ENCODE measurements at places on chromosomes 5 and 9.

GRCh38 chr5:143064218-143064641 lies 294.1 kb downstream of the ARHGAP26 start:
- DNase-seq = no peak

GRCh38 chr9:31730398-31730797 lies 654.0 kb upstream of the ACO1 start:
- DNase-seq = no peak

DNA sequence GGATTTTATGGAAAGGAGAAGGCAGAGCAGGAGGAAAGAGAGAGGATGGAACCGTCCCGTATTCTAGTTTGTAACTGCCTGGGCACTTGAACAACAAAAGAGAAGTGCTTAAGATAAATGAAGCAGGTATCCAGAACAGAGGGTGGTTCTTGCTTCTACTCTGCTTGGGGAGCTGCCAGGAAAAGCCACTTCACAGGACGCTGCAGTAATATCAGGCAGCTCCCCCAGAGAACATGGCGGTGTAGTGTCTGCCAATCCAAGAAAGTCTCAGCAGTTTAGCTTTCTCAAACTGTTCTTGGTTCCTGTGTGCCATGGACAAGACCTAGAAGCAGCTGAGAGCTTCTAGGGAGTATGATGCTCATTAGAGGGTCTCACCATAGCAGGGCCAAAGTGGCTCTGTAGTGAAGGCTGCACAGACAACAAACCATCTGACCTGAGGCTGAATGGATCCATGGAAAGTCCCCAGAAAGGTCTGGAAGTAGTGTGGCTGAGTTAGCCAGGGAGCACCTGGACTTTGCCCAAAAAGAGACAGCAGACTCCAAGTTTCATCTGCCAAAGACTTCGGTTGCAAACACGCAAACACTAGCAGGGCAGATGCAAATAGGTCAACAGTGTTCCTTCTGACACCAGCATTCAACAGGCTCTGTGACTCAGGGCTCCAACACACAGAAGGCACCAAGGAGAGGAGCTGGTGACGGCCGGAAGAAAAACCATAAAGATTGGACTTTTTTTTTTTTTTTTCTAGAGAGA lies 72.2 kb upstream of the TNFSF8 start:
- no peak for DNase-seq

DNA sequence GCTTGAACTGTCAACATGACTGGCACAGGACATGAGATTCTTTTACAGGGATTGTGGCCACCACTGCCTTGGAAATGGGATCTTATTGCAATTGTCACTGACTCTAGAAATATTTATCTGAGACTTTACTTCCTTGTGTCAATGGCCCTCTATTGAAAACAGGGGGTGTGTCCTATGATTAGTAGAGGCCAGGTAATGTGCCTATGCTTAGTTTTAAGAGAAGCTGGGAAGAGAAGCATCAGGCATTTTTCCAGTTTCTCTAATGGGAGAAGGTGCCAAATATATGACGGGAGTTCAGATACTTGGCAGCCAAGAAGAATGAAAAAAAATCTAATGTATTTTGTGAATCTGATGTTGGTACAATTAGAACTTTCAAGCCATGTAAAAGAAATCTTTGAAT lies 73.9 kb upstream of the VCAN start:
- DNase-seq = no peak

GRCh38 chr9:135326141-135326540 lies 153.4 kb upstream of the PPP1R26 start:
- DNase-seq = no peak

DNA sequence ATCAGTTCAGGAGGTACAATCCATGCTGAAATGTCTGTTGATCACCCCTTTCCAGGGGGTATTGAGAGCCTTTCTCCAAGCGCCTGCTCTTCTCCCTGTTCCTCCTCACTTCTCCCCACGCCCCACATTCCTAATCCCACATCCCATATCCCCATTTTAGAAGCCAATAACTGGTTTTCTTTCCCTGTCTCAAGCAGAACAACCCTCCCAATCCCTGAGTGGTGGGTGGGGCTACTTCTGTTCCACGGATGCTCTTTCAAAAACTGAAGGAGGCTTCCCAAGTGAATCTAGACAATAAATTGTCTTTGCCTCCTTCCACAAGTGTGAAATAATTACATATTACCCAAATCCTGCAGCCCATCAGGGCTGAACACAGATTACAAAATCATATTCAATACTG lies 77.0 kb upstream of the SEMA6A start:
- DNase-seq = no peak

DNA sequence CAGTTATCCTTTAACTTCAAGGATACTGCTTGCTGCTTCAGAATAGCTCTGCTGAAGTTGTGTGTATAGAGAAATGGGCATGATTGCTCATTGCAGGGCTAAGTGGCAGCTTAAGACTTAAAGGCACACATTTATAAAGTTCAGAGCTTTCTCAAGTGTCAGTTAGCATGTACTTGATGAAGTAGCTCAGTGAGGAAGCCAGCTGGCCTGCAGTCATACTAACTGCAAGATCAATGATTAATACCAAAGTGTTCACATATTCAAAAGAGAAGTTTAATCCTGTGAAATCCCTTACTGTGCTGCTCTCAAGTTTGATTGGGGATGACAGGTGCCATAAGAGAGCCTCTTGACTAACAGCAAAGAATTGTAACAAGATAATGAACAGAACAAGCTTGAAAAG lies 483.4 kb upstream of the NUDT12 start:
- no peak for DNase-seq

DNA sequence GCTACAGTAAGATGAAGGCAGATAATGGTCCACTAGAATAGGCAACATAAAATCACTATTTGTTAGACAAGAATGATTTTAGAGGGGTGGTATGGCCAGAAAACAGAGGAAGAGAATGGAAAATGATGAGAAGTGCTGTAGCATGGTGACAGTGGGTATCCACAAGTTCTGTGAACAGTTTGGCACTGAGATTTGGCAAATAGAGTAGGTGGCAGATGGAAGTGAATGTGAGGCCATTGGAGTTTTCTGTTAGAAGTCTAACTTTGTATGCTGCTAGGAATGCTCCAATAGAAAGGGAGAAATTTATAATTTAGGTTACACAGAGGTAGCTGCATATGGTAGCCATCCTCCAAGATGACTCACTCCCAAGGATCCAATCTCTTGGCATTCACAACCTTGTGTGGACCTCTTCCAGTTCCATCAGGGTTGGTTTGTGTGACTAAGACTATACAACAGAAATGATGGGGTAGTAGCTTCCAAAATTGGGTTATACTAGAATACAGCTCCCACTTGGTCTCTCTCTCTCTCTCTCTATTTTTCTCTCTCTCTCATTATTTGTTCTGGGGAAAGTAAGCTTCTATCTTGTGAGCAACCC lies 646.9 kb upstream of the ZNF608 start:
- DNase-seq = no peak

GRCh38 chr5:117455236-117456233 lies 880.9 kb upstream of the SEMA6A start:
- no peak for DNase-seq

GRCh38 chr9:93895535-93895934 lies 59.6 kb downstream of the BARX1 start:
- DNase-seq = no peak

- DNase-seq = no peak
Observed at GRCh38 chr5:173785866-173786265, 102.3 kb upstream of the CPEB4 start.

GRCh38 chr5:144698484-144698883 lies 527.8 kb downstream of the KCTD16 start:
- DNase-seq = no peak

DNA sequence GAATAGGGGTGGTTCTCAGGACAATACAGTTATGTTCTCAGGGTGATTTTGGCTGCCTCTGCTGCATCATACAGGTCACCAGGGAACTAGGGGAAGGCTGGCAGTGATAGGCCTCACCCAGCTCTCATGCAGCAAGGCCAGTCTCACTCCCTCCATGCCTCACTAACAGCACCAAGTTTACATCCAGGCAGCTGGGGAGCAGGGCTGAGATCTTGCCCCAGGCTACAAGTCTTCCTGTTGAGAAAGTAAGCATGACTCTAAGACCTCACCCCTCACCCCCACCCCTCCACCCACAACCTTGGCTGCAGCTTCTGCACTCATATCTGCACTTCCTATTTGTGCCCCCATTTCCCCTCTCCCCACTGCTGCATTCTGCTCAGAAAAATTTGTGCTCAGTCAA lies 481.2 kb downstream of the ACTL7B start:
- no peak for DNase-seq

DNA sequence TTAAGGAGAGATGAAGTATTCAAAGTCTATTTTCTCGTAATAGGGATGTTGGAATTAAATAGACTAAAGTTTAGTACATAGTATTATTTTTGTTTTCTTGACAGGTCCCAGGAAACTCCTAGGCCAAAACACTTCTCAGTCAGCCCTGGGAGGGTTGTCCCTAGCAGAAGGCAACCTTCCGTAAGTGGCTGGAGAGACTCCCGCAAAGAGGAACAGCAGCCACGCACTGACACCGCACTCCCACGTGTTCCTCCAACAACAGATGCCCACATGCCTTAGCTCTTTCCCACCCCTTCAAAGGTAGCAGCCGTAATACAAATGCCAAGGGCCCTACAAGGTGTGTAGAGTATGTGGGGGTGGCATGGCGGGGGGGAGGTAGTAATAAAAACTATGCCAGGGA lies 28.4 kb downstream of the PCDHGC5 start:
- DNase-seq = no peak

DNA sequence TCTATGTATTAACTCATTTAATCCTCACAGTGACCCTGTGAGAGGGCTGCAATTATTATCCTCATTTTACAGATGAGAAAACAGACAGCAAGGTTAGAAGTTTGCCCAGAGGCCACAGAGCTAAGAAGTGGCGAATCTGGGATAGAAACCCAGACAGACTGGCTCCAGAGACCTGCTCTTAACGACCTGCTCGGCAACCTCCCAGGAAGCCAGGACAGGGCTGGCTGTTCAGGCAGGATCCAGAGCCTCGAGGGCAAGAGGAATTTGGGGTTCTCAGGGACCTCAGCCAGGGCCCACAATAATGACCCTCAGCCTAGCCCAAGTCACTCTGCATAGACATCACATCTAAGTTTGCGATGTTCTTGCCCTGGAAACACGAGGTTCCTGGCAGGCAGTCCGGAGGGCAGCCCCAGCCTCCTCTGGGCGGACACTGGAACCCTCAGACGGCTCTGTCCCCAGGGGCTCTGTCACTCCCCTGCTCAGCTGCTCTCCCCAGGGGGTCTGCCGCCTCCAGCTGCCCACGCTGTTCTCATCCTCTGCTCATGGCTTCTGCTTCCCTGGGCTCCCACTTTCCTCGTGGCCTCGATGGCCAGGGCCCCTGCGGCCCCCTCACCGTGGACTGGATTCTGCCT lies 138.5 kb upstream of the ERCC6L2 start:
- no peak for DNase-seq

GRCh38 chr5:126846744-126847455 lies 70.0 kb downstream of the LMNB1 start:
- no peak for DNase-seq

DNA sequence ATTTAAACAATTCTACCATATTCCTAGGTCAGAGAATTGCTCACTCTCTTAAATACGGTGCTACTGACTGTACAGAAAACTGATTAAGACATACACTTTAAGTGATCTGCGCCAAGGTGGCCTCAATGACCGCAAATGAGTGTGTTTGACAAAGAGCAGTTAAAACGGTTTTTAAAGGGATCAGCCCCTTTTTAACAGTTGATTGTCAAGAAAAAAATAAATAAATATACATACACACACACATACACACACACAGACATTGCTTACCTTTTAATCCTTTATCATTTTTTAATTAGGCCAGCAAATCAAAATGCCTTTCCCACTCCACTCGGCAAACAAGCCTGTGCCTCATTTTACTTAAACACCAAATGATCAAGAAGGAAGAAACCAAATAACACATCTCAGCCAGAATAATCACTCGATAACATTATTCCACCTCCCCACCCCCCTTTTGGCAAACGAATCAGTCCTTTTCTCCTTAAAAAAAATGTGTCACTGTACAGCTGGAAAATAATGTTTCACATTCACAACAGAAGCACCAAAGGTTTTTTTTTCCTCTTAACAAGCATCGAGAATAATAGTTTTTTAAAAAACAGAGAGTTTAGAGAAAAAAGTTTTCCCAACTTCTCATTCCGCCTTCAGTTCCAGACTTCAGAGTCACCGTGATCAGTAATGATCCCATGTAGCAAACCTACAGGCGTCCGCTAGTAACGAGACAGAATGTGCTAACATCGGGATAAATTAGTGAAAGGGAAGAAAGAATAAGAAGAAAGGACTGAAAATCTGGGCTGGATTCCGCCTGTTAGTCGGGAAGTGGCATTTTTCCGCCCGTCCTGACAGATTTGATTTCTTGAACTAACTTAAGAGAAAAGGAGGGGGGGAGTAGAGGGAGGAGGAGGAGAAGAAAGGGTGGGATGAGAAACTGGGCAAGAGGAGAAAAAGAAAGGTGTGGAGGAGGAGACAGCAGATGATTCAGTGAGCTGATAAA lies at the start of gene ZNF608:
Gene ZNF608, minus strand, starts transcription at position 712 of the 988 bp plus-strand sequence. CDS start 1,650 bp downstream, outside the sequence.
- no peak for DNase-seq

- DNase-seq = no peak
Observed at GRCh38 chr5:37565062-37565670, 186.0 kb downstream of the WDR70 start.

- DNase-seq = no peak
Observed at GRCh38 chr9:93825348-93826115, 129.6 kb downstream of the BARX1 start.

- no peak for DNase-seq
Observed at GRCh38 chr9:13479096-13479495, 199.6 kb upstream of the MPDZ start.

DNA sequence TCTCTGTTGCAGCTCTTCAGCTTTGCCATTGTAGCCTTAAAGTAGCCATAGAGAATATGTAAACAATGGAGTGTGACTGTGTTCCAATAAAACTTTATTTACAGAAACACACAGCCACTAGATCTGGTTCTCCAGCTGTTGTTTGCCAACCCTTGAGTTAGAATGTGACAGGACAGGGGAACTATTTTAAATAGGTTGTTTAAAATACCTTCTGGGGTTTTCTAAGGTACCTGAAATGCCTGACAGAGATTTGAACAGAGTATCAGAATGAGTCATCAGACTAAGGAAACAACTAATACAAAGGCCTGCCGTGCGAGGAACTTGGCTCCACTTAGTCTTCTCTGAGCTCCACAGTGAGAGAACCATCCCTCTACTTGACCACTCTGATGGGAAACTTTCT lies 85.4 kb downstream of the HSD17B4 start:
- no peak for DNase-seq
